ENCODE measurements at places on chromosomes 12 and 14. TPM values are rescaled to one million over a fixed set of nuclear protein-coding genes. Genes with fewer than 3 reads are reported as not detected.

The FAM90A1 gene
- not detected for total RNA-seq

The ARHGEF25 gene
- 0.68 TPM for total RNA-seq

The EFS gene
- total RNA-seq, result 0.17 TPM

The TAS2R8 gene
- not detected for total RNA-seq

The KSR2 gene
- under 0.01 TPM for total RNA-seq

The CPNE6 gene
- total RNA-seq, result not detected

The VCPKMT gene
- 5.3 TPM for total RNA-seq

The DPPA3 gene
- total RNA-seq, result not detected

The PRICKLE1 gene
- total RNA-seq, result 11.6 TPM

The B4GALNT3 gene
- total RNA-seq, result not detected

The OR10G3 gene
- total RNA-seq, result not detected

The IAPP gene
- total RNA-seq, result not detected

The MBIP gene
- total RNA-seq, result 5.8 TPM

The MANSC1 gene
- total RNA-seq, result 14.8 TPM

The STON2 gene
- total RNA-seq, result 100 TPM

Measured in dermis blood vessel endothelial cell (primary cell).